ENCODE measurements at places on chromosomes 12 and 14.

DNA sequence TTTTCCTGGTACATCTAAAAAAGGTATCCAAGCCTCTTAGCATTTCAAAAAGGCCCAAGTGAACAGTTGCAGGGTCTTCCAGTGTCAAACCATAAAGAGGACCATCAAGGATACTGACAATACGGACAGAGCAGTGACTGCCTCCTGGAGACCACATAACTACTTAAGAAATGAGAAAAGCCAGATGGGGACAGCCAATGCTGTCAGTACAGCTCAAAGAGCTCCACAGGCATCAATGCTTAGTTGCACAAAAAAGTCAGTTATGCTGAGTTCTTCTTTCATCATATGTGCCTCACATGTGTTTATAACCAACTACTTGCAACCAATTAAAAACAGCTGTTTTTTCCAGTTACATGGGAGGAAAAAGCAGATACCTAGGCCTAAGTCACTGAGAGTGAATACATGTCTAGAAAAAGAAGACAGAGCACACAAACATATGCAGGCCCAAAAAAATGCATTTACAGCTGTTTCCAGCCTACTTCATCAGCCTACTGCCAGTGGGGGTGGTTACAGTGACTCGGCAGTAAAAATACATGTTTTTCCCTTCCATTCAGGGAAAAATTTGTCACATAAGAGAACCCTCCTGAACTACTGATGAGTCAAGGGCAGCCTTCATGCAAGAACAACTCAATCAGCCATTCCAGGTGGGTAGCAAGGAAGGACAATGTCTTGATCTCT is 84.0 kb downstream of the DCAF5 start:
- H3K4me1 ChIP-seq, result no peaks in the 10 kb centered on the region
- H3K4me3 ChIP-seq, result no peak overlapping the region
- H3K36me3 ChIP-seq, result no peaks in the 10 kb centered on the region
- no peak overlapping the region for H3K27ac ChIP-seq
- DNase-seq, result no peak

DNA sequence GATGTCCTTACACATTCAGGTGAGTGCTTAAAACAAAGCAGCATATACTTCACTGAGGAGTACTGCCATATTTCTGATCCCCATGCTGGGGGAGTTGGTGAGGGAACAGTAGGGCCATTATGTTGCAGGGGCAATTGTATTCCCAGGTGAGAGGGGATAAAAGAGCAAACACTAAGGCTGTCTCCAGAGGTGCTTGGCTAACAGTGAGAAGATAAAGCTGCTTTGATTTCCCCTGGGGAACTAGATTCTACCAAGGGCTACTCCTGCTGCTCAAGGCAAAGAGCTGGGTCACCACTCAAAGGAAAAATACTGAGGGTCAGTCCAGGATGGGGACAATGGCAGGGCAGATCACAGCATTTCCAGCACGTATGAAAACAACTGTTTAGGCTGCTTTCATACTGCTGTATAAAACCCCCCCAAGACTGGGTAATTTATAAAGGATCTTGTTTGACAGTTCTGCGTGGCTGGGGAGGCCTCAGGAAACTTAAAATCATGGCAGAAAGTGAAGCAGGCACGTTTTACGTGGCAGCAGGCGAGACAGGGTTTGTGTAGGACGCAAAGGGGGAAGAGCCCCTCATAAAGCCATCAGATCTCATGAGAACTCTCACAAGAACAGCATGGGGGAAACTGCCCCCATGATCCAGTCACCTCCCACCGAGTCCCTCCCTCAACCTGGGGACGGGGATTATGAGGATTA is 47.8 kb upstream of the OR5AU1 start:
- no peaks in the 10 kb centered on the region for H3K4me1 ChIP-seq
- H3K27me3 ChIP-seq, result no peaks in the 10 kb centered on the region
- H3K4me3 ChIP-seq, result no peak overlapping the region
- no peak overlapping the region for H3K27ac ChIP-seq
- DNase-seq, result no peak

DNA sequence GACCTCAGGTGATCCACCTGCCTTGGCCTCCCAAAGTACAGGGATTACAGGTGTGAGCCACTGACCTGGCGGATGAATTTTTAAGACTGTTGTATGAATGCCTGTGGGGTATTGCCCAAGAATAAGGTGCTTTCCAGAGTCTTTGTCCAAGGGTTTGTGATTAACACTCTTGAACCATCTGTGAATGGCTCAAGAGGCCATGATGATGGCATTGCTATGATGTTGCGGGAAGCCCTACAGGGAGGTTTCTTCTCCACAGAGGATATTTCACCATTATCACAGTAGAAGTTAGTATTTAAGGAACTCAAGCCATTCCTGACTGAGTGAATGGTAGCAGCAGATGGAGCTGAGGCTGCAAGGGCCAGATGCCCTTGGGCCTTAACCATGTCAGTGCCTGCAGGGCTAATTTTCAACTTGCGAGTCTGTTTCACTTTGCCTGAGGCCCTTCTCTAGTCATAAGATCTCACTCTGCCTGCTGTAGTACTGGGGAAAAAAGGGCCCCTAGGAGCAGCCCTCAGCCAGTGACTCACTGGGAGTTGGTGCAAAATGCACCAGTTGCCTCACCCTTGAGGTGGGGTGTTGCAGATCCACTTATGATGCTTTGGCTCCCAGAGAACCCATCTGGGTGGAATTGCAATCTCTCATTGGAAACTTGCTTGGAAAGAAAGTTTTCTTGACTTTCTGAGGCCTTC is 108.6 kb upstream of the FLRT2 start:
- H3K4me1 ChIP-seq, result no peaks in the 10 kb centered on the region
- DNase-seq, result no peak
- no peaks in the 10 kb centered on the region for H3K36me3 ChIP-seq
- H3K27me3 ChIP-seq, result no peaks in the 10 kb centered on the region
- H3K27ac ChIP-seq, result no peak overlapping the region
- no peak overlapping the region for H3K4me3 ChIP-seq

DNA sequence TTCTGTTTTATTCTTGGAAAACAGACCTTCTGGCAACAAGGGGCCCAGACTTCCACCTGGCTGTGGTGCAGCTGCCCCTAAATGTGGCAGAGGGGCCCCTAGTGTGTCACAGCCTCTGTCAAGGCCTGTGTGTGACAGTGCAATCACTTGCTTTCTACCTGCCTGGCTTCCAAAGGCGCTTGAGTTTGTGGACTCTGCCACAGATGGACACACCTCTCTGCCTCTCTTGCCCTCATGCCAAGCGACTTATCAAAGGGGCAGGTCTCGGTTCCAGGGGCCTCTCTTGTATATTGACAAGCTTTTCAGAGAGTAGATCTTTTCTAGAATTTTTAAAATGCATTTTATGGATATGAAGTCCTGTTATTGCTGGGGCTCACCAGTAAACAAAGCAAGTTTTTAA is 217.2 kb downstream of the SLC15A4 start:
- no peaks in the 10 kb centered on the region for H3K27me3 ChIP-seq
- no peak overlapping the region for H3K27ac ChIP-seq
- H3K36me3 ChIP-seq, result no peaks in the 10 kb centered on the region
- no peak overlapping the region for H3K4me3 ChIP-seq

DNA sequence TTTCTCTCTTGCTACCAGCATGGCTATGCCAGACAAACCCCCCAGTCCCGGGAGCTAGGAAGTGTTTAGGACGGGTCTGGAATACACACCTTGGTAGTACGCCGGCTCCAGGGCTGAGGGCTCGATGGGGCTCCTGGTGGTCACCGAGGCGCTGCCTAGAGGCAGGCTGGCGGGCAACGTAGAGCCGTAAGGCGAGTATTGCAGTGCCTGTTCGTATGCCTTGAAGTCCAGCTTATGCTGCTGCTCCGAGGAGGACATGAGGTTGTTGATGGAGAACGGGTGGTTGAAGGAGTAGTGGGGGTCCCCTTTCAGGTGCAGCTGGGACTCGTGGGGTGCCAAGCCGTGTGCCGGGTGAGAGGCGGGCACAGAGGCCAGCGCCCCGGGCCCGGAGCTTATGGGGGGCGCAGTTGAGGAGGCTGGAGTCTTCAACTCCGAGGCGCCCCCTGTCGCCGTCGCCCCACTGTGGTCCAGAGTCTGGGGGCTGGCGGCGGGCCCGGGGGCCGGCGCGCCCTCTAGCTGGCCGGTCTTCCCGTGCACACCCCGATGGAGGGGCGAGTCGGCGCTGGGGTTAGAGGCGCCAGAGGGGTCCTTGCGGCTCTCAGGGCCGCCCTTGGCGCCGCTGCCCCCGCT is 3.6 kb downstream of the FOXA1 start:
- H3K4me1 ChIP-seq, result peaks cover 11% of the 10 kb centered on the region
- peaks cover 88% of the 10 kb centered on the region for H3K27me3 ChIP-seq
- no peaks in the 10 kb centered on the region for H3K36me3 ChIP-seq
- H3K27ac ChIP-seq, result no peak overlapping the region
- no peak for DNase-seq

All from uterus (tissue), 4 donors.